ENCODE measurements at places on chromosomes 5 and 9.

DNA sequence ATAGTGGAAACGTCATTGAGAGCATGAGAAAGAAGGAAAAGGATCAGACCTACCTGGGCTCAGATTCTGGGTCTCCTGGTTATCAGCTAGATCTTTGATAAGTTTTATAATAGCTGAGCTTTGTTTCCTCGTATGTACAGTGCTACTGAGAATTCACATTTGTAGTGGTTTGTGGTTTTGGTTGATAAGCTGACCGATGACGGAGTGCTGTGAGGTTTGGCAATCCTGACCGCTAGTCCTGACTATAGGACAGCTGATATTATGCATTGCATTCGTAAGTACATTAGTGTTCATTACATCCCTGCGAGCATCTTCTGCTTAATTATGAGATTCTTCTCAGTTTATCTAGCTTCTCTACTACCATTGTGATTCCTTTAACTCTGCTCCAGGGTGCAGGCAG lies 190.7 kb upstream of the SLC27A6 start:
- DNase-seq: no peak

GRCh38 chr9:121107881-121108280 lies 33.1 kb downstream of the CNTRL start:
- DNase-seq: no peak

- DNase-seq: no peak
These were observed 62.5 kb upstream of the CXCL14 start for GRCh38 chr5:135641319-135641718.

DNA sequence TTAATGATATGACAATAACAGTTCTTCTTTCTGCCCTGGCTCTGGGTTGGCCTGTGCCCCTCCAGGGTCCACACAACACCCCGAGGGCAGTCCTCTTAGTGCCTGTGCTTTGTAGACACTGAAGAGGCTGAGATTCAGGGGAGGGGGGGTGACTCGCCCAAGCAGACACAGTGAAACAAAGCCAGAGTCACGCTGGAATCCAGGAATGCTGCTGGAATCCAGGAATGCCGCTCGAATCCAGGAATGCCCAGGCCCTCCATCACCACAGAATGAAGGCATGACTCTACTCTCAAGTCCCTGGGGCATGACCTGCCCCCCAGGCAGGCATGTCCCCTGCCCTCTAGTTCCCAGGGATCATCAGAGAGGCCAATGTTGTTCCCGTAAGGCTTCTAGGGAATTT lies 73.1 kb downstream of the LRSAM1 start:
- no peak for DNase-seq

DNA sequence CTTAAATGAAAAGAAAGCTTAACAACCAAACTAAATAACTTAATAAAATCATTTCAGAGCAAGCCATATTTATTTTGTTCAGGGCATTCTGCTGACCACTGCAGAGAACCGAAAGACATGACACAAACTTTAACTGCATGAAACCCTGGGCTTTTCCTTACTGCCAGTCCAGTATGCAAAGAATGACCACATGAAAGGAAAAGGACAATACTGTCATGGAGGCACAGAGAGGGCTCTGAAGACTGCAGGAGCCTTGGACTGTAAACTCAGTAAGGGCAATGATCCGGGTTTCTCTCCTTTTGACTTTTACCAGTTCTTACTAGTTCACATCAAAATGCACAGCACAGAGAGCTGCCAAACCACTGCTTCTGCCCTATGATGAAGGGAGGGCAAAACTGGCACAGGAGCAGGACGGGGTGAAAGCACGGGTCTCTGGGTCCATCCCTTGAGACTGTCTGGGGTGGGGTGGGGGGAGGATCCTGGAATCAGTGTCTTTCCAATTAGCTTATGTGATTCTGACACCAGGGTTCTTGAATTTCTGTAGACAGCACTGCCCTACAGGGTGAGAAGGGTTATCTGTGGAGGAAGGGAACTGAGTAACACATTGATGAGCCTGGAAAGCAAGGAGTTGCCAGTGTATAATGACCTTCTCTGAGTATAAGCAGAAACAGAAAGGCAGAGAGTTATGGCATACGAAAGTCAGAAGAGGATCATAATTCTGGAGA lies 44.7 kb downstream of the RNF130 start:
- DNase-seq: no peak

DNA sequence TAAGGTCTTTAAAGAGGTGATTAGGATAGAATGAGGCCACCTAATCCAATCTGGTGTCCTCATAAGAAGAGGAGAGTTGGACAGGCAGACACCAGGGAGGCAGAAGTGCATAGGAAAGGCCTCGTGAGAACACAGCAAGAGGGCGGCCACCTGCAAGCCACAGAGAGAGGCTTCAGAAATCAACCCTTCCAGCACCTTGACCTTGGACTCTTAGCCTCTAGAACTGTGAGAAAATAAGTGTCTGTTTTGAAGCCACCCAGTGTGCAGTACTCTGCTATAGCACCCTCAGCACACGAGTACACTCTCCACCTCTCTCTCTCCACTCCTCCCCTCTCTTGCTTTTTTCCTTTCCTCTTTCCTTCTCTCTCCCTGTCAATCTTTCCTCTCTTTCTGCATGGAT lies 26.8 kb downstream of the NIPAL4 start:
- DNase-seq: no peak

DNA sequence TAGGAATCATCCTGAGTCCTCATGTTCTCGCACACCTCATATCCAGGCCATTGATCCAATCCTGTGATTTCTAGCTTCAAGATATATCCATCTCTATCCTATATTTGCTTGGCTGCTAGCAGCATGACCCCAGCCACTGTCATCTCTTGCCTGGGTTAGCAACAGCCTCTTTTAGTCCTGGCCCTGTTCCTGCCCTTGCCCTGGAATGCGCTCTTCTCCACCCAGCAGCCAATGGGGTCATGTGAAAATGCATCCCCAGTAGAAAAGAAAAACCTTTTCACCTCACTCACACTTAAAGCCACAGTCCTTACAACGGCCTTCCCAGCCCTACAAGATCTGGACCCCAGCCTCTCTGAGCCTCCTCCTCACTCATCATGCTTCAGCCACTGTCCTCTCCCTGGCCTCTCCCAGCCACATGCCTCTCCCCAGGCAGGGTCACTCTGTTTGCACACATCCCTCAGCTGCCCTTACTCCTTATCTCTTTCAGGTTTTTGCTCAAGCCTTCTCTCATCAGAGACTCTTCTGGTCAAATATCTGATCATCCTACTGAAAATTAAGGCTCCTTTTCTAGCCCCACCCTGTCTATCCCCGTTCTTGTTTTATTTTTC lies 34.3 kb upstream of the NR3C1 start:
- no peak for DNase-seq

GRCh38 chr9:86176468-86176867 lies 77.1 kb upstream of the GOLM1 start:
- DNase-seq: no peak

- no peak for DNase-seq
These were observed 233.2 kb upstream of the RFX3 start for GRCh38 chr9:3758816-3759576.

DNA sequence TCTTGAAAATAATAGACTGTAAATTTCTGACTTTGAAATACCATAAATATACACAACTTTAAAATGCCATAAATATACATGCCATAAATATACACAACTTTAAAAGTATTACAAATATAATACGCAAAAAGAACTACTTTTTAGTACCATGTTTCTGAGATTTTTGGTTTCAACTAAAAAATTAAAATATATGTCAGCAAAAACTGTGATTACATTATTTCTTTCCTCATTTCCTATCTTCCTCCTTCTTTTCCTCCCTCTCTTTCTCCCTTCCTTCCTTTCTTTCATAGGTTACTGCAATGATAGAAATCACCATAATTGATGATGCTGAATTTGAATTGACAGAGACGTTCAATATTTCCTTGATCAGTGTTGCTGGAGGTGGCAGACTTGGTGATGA lies 200.5 kb downstream of the ADGRV1 start:
- DNase-seq: no peak

DNA sequence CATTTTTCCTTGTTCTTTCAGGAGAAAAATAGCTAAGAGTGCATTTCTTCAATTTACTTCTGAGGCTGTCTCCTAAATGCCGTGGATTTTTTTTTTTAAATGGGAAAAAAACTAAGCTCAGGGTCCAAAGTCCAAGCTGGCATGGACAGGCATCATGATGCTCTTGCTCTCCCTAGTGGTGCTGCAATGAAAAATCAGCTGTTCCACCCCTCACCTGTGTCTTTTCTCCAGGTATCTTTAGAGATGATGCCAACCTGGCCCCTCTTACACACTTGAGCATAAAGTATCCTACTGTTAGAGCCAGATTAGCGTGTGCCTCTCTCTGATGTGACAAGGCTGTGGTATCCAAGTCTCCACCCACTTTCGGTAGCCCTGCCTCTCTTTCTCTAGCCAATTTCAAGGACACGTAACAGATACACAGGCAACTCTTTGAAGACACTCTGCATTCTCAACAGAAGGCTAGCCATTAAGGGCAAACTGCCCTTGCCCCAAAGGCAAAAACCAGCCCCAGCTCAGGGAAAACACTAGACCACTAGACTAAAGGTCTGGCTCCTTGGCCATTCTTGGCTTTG lies 208.8 kb downstream of the SAXO1 start:
- no peak for DNase-seq

DNA sequence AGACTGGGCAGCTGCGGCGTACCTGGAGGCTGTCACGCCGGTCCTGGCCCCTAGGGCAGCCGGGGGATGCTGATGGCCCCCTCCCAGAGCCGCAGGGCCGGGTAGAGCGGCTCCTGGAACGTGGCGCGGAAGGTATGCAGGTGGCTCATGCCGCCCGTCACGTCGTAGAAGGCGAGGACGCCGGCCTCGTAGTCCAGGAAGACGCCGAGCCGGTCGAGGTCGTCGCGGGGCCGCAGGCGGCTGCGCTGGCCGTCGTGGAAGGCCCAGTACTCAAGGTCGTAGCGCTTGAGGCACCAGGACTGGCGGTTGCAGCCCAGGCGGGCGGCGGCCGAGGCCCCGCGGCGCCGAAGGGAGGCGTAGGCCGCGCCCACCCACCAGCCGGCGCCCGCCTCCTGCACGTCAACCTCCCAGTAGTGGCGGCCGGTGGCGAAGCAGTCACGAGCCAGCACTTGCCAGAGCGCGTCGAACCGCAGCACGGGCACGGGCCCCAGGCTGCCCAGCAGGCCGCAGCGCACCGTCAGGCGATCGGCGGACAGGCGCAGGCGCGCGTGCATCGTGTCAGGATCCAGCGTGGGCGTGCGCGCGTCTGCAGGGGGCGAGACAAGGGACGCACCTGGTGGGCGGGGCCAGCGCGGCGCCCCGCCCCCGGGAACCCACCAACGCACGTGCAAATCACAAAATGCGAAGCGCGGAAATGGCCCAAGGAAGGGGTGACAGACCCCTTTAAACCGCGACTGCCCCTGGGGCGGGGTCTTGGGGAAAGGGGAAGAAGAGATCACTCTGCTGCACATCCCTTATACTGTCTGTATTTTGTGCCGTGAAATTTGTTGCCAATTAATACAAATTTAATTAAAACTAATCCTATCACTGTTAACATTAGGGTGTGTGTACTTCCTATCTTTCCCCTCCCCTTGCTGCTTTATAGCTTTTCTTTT lies 31.2 kb downstream of the NANS start:
- DNase-seq: no peak

GRCh38 chr5:140219068-140219991 lies 44.3 kb downstream of the CYSTM1 start:
- DNase-seq: no peak

DNA sequence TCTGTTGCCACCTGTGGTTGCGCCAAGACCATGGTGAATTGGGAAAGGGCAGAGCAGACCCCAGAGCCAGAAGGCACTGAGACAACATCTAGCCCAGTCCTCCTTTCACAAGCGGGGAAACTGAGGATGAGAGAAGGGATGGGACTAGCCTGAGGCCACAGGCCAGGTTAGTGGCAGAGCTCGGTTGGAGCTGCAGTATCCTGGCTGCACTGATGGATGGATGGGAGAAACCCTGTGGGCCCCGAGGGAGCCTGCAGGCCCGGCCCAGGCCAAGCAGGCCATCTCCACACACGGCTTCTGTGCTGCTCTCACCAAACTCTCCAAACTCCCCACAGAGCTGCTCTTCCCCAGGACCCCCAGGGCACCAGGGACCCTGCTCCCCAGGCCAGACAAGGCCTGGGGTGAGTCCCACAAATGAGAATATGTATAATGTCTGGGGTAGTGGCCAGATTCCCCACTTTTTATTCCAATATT lies 60.2 kb downstream of the TSTD2 start:
- no peak for DNase-seq

DNA sequence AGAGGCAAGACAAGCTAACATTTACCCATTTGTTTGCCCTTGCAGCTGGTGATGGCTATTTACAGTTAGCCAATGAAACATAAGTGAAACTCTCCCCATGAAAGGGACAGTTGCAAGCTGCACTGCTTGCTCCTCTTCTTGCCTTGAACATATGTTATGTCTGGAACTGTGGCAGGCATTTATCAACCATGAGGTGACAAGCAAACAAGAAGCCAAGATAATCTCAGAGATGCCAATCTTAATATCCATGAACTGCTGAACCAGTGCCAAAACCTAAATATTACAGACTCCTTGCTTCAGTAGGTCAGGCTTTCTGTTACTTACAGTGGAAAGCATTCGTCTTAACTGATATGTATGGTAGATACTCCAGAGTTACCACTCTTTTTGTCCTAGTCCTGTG lies 133.4 kb downstream of the ACTBL2 start:
- no peak for DNase-seq

DNA sequence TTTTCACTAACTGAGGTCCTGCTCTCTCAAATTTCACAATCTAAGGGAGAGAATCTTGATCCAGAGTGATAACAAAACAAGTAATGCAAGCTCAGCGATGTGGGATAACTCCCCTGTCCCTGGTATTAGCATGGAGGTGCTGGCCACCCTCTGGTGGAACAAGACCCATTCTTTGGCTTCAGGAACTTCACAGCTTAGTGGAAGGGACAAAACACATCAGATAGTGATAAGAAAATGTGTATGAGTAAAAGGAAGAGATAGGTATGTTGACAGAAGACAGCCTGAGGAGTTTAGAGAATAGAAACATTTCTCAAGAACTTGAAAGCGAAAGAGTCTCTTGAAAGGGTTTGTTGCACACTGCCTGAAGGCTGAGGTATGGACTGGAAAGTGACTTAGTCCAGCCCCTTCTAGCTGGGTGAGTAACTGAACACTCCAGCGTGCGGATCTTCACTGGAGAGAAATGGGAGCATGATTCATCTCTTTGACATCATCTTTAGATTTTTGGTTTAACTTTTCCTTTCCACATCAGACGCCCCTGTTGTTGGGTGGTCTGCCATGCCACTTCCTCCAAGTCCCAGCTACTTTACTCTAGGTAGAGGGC lies 25.4 kb upstream of the ZSWIM6 start:
- no peak for DNase-seq

GRCh38 chr9:15722888-15723287 lies 170.0 kb downstream of the CCDC171 start:
- no peak for DNase-seq

DNA sequence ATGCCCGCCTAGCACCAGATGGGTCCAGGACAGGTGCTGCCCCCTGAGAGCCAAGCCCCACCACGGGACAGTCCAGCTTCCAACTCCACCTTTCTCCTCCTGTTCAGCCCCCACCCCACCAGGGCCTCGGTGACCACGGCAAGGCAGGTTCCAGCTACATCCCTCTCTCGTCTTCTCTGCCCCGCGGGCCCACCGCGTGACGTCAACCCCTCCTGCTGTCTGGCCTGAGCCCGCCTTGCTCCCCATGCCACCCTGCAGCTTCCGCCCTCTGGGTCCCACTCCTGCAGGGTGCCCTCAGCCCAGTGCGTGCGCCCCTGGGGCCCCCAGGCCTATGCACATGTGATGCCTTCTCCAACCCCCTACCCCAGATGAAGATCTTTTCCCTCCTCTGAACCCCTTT lies 6.8 kb downstream of the GFPT2 start:
- DNase-seq: no peak
